ENCODE measurements at places on chromosomes 11 and 22.

GRCh38 chr22:29747832-29748231 is 19.0 kb downstream of the ZMAT5 start:
- no peak for DNase-seq

DNA sequence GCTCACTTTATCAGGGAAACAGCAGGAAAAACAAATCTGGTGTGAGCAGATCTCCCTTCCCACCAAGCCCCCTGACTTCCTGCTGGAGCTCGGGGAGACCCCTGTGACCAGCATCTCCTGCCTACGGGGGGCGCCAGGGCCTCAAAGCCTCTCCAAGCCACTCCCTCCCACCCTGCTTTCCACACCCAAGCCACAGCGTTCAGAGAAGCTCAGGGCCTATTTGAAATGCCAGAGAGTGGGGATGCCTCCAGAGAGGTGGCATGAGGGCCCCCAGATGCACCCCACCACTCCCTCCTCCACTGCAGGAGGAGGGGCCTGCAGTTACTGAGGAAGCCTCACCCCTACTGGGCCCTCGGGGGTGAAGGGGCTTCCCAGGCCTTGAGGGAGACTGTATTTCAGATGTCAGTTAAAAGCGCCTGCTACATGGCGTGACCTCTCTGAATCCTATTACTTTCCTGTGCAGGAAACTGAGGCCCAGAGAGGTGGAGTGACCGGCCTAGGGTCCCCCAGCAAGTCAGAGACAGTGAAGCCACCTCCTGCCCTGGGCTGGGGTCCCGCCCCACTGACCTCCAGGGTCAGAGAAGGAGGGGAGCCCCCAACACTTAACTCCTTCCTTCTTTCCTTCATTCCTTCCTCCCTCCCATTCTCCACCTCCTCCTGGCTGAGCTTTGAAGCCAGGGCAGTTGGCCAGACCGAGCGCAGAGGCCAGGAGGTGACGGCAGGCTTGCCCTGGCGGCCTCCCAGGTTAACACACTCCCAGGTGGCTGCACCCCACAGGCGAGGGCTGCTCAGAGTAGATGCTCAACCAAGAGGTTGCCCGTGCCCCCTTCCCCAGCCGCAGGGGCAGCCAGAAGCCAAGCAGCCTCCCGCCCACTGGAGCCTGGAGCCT is 6.0 kb upstream of the CDKN1C start:
- peak; percentile 69 for DNase-seq

- peak; percentile 59 for DNase-seq
These were observed at the start of gene GRAMD4 for GRCh38 chr22:46619830-46620501. Gene GRAMD4, plus strand, starts transcription at chr22:46620386. Its CDS starts 6,414 bp downstream, at chr22:46626800.

GRCh38 chr22:38599466-38599865 is 29.5 kb upstream of the DMC1 start:
- no peak for DNase-seq

DNA sequence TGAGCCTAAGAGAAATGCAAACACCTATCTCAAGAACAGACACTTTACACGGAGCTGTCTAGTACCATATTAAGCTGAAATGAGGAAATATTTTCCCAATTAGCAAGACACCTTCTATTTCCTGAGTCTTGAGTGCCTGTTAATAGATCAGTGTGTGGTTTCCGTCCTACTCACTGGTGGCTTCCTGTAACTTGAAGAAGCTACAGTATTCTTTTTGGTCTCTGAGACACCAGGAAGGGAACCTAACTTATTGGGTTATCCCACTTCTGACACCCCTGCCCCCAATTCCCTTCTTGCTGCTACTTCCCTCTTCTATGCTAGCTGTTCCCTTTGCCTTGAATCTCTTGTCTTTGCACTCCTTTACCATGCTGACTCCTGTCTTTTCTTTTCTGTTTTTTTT is 92.7 kb downstream of the FDX1 start:
- no peak for DNase-seq

GRCh38 chr11:1760351-1761109 is 3.2 kb downstream of the CTSD start:
- DNase-seq: peak; percentile 89

GRCh38 chr11:43644621-43645299 is 35.8 kb upstream of the HSD17B12 start:
- DNase-seq: no peak

DNA sequence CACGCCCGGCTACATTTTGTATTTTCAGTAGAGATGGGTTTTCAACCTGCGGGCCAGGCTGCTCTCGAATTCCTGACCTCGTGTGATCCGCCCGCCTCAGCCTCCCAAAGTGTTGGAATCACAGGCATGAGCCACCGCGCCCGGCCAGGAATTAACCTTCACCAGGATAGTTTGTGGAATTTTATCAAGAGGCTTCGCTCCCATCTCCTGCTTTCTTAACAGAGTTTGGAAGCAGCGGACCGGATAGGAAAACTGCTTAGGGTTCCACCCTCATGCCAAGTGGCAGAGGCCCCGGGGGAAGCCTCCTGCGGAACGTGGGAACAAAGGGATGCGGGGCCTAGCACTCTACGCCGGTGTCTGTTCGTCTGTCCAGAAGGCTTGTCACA is 229.9 kb downstream of the ST3GAL4 start:
- DNase-seq: peak; percentile 52

DNA sequence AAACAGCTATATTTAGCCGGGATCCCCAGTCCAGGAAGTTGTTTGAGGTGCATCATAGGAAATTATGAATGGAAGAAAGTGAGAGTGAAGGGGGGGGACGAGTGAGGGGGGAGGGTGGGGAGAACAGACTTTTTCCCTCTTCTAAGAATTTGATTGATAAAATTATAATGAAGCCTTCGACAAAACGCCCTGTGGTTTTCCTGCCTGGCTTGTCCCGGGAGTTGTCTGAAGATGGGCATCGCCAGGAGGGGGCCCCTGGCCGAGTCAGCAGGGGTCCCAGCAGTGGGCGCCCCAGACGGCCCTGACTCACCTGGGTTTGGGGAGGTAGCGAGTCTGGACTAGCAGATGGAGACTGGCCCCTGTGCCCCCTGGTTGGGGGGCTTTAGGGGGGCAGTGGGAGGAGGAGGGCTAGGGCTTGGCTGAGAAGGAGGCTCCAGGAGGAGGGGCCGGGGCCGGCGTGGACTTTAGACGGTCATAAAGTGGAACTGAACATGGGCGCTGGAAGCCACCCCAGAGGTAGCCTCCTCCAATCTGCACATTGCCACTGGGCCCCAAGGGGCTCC is 336 bp upstream of the LIF start:
- no peak for DNase-seq

DNA sequence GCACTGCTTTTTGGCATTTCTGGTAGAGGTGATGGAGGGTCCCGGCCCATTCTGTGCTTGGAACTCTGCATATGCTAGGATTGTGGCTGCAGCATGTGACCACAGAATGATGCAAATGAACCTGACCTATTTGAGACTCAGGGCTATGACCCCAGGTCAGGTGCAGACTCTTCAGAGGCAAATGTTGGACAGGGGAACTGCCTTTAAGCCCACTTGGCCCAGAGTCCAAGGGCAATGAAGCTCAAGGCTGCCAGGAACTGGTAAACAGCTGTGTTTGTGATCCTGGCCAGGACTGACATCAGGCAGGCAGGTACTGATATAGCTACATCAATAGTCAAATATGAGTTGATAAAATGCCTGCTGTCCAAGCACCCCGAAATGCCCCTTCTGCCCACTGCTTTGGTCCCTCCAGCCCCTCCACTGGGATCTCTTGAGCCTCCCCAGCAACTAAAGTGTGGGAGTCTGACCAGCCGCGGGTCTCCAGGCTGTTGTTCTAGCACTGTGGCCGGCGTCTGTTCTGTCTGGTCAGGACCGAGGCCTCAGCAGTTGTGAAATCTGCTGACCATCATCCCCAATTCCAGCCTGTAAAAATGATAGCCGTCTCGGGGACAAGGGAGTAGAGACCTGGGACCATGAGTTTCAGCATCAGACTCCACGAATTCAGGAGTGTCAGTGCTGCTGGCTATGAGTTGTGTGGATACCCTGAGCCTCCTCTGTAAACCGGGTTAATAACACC is 82.4 kb upstream of the EIF3D start:
- DNase-seq: no peak

GRCh38 chr11:70109903-70110302 is 31.8 kb downstream of the ANO1 start:
- no peak for DNase-seq

- DNase-seq: no peak
These were observed 113.0 kb downstream of the KCNQ1OT1 start for GRCh38 chr11:2586793-2587131.

DNA sequence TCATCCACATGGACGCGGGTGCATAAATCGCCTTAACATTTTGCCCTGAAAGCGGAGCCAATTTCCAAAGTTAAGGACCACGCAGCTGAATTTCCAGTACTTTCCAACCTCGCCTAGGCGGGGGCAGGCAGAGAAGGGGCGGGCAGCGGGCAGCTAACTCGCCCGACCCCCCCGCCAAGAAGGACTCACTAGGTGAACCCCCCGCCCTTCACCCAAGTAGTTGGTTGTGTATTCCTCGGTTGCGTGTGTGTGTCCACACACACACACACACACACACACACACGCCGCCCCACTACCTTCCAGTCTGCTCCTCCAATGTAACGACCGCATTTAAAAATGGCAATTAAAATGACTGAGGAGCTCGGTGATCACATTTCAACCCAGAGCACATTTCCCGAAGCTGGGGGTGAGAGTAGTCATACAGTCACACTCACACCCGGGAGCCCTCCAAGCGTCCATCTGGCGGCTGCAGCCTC is 1.4 kb downstream of the TENM4 start:
- no peak for DNase-seq

DNA sequence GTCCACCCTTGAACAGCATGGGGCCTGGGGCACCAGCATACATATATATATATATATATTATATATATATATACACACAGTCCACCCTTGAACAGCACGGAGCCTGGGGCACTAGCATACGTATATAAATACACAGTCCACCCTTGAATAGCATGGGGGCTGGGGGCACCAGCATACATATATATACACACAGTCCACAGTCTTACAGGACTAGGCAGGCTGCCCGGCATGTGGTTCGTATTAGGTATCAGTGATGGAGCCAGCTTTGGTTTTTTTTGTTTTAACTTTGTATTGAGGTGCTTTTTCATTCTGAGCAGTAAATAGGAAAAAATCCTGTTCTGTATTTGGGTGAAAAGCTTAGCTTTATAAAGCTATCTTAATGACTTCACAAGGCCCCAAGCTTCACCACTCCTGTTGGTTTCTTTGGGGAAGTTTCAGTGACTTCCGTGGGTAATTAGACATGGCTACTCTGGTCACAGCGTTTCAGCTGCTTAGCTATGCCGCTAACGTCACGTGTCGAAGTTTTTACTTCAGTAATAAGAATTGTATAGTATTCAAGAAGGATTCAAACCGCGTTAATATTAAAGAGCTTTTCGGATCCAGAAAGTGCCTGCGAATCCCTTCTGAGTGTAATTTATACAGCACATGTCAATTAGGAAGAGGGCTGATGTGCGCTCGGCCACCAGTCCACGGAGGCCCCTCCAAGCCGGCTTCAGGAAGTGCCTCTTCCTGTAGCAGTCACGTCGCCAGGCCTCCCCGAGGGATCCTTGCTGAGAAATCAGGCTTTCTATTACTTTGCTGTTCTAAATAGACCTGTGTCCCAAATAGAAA is 179.7 kb downstream of the TBC1D22A start:
- DNase-seq: peak; percentile 62

DNA sequence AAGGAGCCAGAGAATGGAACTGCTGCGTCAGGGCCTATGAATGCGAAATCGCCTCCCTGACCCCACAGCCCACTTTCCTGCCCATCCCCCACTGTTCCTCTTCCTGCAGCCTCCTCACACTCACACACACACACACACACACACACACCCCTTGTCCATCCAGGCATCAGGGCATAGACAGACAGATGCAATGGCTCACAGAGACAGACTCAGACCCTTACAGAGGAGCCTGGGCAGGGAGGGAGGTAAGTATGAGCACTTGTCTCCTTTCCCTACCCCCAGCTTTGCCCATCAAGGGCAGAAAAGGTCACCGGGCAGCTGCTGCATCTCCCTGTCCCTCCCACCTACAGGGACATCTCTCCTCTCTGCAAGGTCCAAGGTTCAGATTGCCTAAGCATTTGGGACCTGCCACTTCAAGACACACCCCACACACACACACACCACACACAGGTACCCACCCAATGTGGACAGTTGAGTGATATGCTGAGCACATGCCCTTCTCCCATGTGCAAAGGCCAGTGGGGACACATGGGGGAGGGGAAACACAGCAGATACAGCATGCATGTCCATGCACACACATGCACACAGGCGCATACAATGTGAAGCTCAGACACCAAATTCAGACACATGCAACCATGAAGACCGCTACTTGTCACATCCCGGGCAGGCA is 2.0 kb upstream of the NRXN2 start:
- DNase-seq: no peak

GRCh38 chr11:83033972-83034672 is 37.6 kb downstream of the RAB30 start:
- DNase-seq: peak; percentile 36

DNA sequence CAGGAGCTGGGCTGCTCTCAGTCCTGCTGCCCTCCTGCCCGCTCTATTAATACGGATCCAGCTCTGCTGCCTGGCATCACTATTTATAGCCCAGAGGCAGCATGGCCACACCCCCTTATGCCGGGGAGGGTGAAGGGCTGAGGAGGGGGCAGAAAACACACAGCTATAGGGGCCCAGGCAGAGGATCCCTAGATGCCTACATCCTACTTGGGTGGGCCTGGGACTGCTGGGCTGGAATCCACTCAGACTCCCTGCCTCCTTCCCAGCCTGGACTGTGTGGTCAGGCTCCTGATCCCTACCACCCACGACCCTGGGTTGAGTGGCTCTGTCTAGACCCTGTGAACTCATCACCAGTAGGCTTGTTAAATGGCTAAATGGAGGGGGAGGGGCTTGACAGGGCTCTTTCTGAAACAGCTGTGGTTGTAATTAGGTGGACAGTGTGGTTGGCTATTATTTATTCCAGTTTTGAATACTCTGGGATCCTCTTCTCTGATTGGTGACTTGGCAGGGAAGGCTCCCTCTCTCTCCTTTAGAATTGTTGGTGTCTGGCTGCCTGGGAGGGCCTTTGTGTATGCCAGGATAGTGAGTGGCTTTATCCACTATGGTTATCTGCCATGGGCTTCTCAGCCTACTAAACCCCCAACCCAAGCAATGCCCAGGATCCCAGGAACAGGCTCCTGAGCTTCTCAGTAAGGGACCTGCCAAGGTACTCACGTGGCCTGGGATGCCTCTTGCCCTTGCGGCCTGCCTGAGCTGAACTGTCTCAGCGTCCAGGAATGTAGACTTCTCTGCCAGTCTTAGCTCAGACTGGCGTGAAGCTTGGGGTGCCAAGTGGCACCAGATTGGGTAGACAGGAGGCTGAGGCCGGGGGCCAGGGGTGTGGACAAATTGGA is 15.2 kb downstream of the PHLDB1 start:
- DNase-seq: peak; percentile 74

DNA sequence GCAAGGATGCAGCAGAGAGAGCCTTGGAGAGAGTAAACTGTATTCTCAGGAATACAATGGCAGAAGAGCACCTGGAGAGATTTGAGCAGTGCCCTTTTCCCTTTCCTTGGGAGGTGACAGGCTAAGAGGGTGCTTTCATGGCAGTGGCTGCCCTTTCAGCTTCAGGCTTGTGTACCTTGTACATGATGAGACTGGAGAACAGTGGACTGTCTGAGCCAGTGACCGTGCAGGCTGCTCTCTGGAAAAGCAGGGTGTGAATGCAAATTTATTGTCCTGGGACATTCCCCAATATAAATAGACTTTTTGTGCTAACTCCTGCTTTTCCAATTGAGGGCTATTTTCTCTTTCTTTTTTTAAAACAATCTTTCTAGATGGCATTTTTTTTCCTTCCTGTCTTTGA is 99.3 kb downstream of the TRIM44 start:
- DNase-seq: no peak

All from left cardiac atrium (tissue), 4 donors.